ENCODE measurements at places on chromosomes 13 and 19. TPM values are rescaled to one million over a fixed set of nuclear protein-coding genes. Genes with fewer than 3 reads are reported as not detected.

DENND1C gene
- not detected for total RNA-seq

TGFBR3L gene
- total RNA-seq = not detected

FCGBP gene
- total RNA-seq = 5.0 TPM

ADGRE1 gene
- total RNA-seq = not detected

MEDAG gene
- total RNA-seq = 0.31 TPM

CCL25 gene
- total RNA-seq = not detected

ZNF728 gene
- total RNA-seq = 0.31 TPM

ZNF324 gene
- 34.1 TPM for total RNA-seq

LILRB5 gene
- total RNA-seq = not detected

ZNF471 gene
- total RNA-seq = 48.5 TPM

DLL3 gene
- 23.2 TPM for total RNA-seq

CACNA1A gene
- 83.9 TPM for total RNA-seq

ZNF558 gene
- total RNA-seq = 64.8 TPM

ZNF382 gene
- 202 TPM for total RNA-seq

FFAR2 gene
- not detected for total RNA-seq

FGF14 gene
- total RNA-seq = 61.0 TPM

RXFP2 gene
- total RNA-seq = not detected

GPR183 gene
- 1.6 TPM for total RNA-seq

NPAS1 gene
- total RNA-seq = 10.0 TPM

NKG7 gene
- total RNA-seq = 0.63 TPM

Measured in parietal lobe (tissue), 2 donors.